ENCODE measurements at places on chromosomes 1 and 21.

DNA sequence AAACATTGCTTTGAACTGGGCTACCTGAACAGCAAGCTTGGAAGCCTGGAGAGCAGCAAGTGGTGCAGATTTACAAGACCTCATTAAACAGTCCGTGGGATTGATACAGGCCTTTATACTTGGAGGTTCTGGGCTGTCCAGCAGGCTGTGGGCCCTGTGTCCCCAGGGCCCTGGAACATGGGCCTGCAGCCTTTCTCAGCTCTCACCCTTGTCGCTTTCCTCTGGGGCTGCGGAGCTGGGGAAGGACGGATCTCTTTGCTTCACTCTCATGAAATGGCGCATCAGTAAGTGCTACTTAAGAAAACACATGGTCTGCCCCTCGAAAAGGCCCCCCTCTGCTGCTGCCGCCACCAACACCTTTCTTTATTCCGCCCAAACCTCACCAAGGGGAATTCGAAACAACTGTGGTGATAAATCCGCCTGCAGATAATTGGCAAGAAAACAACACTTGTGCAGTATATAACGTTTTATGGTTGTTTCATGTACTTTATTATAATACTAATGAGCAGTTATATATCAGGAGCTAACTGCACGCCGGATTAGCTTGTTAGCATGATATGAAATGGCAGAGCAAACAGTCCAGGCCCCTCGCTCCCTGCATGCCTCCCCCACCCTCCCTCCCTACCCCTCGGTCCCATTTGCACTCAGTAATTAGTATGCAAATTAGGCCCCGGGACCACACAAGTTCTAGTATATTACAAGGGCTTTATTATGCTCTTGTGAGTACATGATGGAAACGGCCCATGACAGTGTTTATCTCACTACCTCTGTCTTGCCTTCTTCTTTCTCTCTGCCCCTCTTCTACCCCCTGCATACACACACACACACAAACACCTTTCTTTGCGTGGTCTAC is 131.5 kb downstream of the RNF220 start:
- no peak for DNase-seq

- DNase-seq = no peak
Measured at GRCh38 chr1:209598227-209598626, 14.7 kb downstream of the CAMK1G start.

DNA sequence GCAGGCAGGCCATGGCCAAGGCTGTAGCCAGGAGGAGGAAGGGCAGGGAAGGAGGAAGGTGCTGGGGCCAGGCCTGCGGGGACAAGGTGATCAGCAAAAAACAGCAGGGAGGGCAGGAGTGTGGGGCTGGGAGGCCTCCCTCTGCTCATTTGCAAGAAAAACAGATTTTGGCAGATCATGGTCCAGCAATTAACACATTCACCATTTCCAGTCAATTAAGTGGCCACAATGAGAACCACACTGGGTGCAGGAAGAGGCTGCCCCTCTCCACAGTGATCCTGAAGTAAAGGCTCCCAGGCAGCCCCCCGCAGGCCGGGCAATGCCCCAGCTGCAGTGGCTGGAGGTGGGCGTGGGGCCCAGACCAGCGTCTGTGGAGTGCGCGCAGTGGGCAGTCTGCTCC is 54.6 kb downstream of the DMRTB1 start:
- peak; percentile 22 for DNase-seq

- DNase-seq = no peak
Measured at GRCh38 chr1:154459080-154459479, 42.9 kb upstream of the TDRD10 start.

DNA sequence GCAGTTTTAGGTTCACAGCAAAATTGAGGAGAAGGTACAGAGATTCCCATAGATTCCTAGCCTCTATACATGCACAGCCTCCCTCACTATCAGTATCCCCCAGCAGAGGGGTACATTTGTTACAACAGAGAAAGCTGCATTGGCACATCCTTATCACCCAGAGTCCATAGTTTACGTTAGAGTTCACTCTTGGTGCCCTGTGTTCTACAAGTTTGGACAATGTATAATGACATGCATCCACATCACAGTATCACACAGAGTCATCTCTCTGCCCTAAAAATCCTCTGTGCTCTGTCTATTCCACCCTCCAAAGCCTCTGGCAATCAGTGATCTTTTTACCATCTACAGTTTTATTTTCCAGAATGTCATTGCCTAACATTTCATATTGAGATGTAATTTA is 22.3 kb upstream of the RGS16 start:
- no peak for DNase-seq

DNA sequence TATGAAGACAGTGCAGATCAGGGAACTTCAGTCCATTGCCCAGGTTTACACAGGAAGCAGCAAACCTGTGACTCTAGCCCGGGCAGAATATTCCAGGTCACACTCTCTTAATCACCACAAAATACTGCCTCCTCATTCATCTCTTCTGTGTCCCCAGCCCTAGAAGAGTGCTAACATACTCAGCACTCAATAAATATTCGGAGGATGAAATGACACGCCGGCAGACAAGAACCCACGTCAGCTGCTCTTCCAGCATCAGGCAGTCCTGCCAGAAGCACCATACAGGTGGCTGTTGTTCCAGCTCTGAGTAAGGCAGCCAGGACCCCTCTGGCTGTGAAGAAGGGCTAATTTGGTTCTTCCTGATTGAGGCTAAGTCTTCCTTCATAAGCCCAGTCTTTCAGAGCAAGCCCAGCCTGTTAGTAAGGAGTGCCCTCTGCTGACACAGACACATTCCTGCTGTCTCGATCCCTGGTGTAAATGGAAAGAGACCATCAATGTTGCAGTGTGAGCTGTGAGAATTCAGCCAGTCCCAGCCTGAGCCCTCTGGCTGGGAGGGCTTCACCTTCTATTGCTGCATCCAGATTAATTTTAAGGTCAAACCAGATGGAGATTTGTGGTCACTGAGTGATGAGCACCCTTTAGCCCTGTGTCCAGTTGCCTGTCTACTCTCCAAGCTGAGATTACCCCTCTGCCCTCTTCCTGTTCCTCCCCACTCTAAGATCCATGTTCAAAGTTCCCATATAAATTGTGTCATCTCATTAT is 45.0 kb upstream of the KIRREL1 start:
- no peak for DNase-seq

DNA sequence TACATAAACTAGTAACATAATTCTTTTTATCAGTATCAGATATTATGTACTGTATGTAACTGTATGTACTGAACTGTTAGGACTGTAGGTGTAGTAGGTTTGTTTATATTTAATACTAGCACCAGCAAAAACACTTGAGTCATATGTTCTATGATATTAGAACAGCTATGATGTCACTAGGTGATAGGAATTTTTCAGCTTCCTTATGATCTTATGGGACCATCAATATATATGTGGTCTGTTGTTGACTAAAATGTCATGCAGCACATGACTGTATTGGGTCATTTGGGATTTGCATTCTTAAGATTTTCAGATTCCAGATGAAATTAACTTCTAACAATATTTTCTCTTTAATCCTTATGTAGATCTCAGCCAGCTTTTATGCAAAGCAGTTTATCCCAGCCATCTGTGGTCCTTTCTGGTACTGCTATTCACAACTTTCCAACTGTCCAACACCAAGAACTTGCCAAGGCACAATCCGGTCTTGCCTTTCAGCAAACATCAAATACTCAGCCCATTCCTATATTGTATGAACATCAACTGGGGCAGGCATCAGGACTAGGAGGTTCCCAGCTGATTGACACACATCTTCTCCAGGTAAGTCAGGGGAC is 38.3 kb upstream of the MYOCOS start:
- DNase-seq = no peak

DNA sequence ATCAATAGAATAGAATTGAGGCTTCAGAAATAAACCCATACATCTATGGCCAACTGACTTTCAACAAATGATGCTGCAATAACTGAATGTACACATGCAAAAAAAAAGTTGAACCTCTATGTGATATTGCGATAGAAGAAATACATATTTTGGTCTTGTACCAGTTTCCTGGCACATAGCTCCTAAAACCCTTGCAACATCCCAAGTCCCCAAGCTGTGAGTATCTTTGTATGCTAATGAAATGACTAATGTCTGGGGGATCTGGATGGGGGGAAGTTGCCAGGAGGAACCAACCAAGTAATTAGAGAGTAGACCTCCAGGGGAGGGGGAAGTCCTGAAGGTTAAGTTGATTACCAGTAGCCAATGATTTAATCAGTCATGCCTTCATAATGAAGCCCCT is 24.4 kb downstream of the BLZF1 start:
- DNase-seq = no peak

GRCh38 chr1:221939607-221940006 is 197.7 kb upstream of the DUSP10 start:
- no peak for DNase-seq

GRCh38 chr21:28832013-28832714 is 160.5 kb downstream of the LTN1 start:
- no peak for DNase-seq

DNA sequence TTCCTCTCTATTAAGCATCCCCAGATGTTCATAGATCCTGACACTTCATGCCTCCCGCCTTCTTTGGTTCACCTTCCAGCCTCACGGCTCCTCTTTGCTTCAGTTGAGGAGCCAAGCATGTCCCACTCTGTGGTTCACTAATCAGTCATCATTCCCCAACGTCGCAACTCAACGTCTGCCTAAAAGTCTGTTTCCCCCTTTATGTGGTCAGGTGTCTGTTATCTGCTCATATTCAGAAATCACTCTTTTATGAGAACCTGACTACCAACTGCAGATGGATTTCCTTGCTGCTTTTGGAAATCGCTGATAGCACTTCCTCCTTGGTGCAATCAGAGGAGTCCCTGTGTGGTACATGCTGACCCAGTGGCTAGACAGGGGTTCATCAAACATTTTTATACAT is 94.1 kb upstream of the VANGL1 start:
- no peak for DNase-seq

DNA sequence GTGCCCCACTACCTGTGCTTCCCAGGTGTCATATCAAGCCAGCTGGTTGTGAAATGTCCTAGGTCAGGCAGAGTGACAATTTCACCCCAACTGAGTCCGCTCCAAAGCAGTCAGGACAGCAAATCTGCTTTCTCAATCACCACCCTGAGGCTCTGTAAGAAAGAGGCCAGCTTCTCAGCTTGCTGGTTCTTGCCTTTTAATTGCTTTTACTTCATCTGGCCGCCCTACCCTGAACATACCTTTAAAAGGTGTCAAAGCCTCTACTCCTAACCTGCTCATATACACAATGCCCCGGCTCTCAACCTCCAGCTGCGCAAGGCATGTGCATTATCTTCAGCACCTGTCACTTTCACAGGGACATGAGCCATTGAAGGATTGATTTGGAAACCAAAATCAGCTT is 581.6 kb downstream of the NPHP4 start:
- DNase-seq = no peak
